ENCODE measurements at places on chromosomes 3 and 15.

GRCh38 chr15:35481992-35482391 lies 64.0 kb downstream of the DPH6 start:
- DNase-seq: no peak

GRCh38 chr3:146507331-146508120 lies 36.9 kb downstream of the PLSCR1 start:
- DNase-seq: no peak

DNA sequence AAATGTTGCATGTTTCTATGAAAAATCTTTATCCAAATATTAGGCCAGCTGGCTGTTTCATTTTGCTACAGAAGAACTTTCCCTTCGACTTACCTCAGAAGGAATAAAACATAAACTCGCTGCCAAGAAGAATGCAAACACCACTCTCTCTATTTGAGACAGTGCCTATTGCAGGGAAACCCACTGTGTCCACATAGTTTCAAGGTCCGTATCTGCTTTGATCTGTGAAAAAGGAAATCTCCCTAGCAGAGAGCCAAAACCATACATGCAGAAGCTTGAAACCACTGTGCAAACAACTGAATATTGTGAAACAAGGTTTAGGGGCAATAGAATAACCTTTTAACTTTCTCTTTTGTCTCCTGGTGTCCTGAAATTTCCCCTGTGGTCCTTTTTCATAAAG lies 35.0 kb upstream of the CAPN7 start:
- no peak for DNase-seq

- DNase-seq: no peak
Observed at GRCh38 chr15:81012588-81012987, 11.9 kb downstream of the TLNRD1 start.

GRCh38 chr3:189099505-189100290 lies 72.1 kb upstream of the TPRG1 start:
- DNase-seq: no peak

- no peak for DNase-seq
Observed at GRCh38 chr15:69990566-69991421, 106.9 kb downstream of the TLE3 start.

DNA sequence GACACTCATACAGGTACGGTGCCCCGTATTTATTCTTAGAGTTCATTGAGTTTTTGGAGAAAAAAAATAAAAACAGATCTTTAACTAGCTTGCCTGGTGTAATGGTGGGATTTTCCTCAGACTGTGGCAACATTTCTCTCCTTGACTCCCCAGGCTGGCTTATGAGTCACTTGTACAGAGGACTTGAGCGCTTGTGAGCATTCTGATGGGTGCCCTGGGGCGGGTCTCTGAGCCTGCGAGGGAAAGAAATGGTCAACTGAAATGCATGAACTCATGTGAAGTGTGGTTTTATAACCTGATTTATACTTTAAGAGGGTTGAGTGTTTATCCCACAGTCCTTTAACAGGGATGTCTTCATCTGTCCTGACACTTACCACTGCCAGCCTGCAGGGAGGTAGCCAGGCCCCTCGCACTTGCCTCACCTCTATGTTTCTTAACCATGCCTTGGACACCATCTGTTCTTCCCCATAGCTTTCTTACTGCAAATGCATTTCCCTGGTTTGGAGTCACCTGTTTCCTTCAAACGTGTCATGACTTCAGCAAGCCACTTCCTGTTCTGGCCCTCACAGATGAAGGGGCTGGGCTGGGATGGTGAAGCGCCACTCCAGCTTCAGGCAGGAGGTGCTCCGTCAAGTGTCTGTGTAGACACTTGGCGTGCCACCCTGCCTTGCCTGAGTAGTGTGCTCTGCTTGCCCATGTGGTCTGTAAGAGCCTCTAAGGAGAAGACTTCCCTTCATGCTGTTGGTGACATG lies 118.7 kb downstream of the PDE8A start:
- no peak for DNase-seq

DNA sequence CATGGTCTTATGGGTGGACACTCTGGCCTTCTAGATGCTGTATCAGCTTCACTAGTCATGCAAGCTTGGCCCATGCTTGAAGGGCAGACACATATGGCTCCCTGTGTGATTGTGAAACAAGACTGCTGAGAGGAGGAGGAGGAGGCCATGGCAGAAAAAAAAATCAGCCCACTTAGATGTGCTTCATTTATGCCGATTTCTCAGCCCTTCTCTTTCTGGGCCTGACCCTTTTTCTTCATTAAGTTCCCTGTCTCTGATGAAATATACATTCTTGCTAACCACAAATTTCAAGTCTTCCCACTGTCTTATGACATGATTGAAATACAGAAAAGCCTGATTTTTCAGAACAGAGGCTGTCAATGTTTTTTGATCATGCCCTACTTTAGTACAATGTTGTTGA lies 213.0 kb upstream of the FEZF2 start:
- no peak for DNase-seq

DNA sequence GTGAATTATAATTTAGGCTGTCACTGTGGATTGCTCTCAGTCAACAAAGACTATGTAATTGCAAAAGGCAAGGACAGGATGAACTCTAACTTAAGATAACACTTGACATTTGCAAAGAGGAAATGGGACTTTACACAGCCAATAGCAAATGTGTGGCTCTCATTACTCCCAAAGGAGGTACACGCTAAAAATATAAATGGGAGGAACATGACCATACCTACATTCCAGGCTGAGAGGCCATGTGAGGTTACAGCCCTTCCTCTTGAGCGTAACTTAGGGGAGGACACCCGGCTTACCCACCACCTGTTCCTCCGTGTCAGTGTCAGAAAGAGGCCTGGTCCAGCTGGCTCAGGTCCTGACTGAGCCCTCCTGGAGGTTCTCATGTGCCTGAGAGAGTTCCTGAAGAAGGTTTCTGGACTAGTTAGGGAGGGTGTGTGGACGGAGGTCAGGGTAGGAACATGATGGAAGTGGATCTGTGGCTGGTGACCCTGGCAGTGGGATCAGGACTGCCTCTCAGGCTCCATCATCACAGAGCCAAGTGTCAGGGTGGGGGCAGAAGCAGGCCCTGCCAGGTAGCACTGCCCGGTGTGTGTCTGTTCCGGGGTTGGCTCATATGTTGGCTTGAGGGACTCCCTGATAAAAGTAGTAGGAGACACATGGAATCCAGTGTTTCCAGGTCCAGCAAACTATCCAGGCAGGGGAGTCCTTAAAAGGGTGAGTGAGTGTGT lies 7.9 kb downstream of the POPDC2 start:
- DNase-seq: no peak

GRCh38 chr3:112497897-112498548 lies 1.2 kb downstream of the BTLA start:
- no peak for DNase-seq

DNA sequence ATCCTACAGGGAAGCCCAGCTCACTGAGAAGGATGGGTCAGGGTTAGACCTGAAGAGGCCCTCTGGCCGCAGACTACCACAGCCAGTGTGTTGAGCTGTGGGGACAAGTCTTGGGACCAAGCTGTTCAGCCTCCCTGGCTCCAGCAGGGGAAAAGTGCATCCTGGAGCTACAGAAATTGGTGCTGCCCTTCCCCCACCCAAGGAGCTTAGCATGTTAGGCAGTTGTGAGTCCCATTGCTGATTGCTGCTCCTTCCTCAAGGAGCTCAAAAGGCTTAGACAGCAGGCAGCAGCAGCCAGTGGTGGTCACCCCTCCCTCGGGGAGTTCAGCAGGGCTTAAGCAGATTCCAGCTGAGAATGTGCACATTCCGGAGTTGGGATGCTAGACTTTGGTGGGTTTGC lies 165.6 kb downstream of the ATP8B4 start:
- no peak for DNase-seq

- DNase-seq: no peak
Observed at GRCh38 chr3:46127503-46127902, 80.6 kb downstream of the CCR1 start.

DNA sequence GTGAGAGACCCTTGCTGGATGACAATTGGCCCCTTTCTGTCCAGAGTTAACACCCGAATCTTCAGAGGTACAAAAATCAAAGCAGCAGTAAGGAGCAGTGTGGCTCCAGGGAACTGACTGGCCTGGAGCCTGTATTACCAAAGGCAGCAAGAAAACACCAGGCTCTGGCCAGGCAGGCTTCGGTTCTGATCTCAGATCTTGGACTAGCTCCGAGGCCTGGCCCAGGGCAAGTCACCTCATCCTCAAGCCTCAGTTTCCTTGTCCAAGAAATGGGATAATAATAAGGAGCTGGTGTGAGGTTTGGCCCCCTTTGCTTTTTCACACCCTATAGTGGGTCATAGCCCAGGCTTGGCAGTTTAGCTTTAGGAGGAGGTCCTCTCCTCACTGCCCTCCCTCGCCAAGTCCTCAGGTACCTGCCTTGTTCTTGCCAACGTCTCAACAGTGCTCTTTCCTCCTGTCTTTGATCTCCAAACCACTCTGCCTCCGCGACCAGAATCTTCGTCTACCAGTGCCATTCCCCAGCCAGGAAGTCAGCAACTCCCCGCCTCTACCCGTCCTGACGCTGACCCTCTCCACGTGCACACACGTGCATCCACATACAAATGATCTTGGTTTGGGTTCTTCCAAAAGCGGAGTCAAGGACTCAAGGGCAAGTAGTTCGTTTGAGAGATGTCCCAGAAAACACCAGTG lies 82.6 kb upstream of the TLE3 start:
- DNase-seq: no peak

DNA sequence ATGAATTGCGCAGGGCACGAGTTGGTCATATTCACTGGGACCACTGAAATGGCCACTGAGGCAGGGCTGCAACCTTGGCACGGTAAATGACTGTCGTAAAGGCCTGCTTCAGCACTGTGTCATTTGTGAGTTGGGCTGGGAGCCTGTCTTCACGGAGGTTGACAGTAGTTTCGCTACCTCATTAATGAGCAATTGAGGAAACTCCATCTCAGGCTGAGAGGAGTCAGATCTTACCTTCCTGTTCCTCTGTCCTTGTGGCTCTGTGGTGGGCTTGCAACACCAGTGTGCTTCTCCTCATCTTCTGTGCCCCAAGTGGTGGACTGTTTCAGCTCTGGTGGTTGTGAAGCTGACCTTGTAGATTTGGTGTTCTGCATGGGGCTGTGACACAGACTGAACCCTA lies 80.1 kb upstream of the EIF1B start:
- no peak for DNase-seq

GRCh38 chr3:189340680-189341460 lies 169.1 kb downstream of the TPRG1 start:
- no peak for DNase-seq

- no peak for DNase-seq
Observed at GRCh38 chr15:86311568-86312280, 232.1 kb downstream of the AGBL1 start.

GRCh38 chr3:41116851-41117250 lies 82.5 kb upstream of the CTNNB1 start:
- no peak for DNase-seq

DNA sequence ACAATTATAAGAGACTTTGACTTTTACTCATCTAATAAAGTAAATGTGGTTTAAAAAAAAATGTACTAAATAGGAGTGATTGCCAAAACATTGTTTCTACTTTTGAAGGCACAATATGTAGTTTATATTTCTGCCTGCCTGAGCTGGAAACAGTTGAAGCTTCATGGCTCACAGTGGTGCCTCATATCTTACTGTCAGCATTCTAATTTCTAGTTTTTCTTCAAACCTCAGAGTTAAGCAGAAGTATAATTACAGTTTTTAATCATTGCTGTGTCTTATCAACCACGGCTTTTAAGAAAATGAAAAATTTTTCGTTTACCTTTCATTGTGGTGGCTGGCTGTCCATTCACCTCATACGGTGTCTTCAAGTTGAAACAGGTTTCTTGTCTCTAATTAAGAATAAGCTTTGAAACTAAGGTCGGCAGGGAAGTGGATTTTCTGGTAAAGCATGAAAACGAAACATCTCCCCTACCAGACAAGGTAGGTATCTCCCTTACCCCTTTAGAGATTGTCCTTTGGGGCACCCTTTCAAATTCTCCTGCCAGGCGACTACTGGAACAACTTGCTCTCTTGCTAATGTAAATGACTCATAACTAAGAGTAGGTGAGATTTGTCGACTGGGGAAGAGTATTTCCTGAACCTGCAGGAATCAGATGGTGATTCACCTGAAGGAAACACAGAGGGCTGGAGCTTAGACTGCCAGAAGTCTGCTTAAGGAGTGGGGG lies at the start of gene GPR87:
Gene GPR87, minus strand, starts transcription at position 554 of the 725 bp plus-strand sequence. CDS start 16,720 bp downstream, outside the sequence.
- no peak for DNase-seq

DNA sequence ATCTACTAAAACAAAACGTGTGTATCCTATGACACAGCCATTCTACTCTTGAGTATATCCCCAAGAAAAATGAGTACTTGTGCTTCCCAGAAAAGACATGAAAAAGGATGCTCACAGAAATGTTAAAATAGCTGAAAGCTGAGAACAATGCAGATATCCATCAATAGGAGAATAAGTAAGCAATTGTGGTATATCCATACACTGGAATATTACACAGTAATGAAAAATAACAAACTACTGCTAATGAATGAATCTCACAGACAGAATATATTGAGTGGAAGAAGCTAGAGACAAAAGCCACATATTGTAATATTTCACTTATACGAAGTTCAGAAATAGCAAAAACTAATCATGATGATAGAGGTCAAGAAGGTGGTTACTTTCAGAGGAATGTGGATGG lies 83.8 kb upstream of the CTDSPL start:
- DNase-seq: no peak

GRCh38 chr15:40927495-40927872 lies 1.7 kb upstream of the DLL4 start:
- no peak for DNase-seq

- no peak for DNase-seq
Observed at GRCh38 chr3:194091141-194091540, 44.8 kb upstream of the HES1 start.

GRCh38 chr3:30641416-30642251 lies 35.2 kb downstream of the TGFBR2 start:
- no peak for DNase-seq

- DNase-seq: no peak
Observed at GRCh38 chr15:31510057-31510456, 183.4 kb downstream of the KLF13 start.

Data from ascending aorta (tissue), 2 donors.